ENCODE measurements at places on chromosomes 16 and 17.

- no peak for DNase-seq
These were observed 13.3 kb downstream of the SRCIN1 start for GRCh38 chr17:38592487-38592886.

- DNase-seq, result no peak
These were observed 3.4 kb downstream of the USH1G start for GRCh38 chr17:74919440-74920305.

- DNase-seq, result no peak
These were observed 28.7 kb upstream of the KIFC3 start for GRCh38 chr16:57830890-57831484.

DNA sequence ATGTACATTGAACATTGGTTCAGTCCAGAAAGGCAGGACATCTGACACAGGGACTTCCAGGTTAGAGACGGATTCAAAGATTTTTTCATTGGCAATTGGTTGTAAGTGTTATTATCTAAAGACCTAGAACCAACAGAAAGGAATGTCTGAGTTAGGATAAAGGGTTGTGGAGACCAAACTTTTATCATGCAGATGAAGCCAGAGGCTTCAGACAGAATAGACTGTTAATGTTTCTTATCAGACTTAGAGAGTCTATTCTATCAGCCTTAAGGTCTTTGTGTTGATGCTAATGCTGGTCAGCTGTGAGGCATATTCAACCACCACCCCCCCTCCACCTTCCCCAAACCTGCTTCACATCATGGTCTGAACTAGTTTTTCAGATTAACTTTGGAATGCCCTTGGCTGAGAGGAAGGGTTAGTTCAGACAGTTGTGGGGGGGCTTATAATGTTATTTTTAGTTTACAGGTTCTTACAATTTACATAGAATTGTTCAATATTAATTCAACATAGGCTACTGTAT, 2.1 kb upstream of the ITGB3 start:
- no peak for DNase-seq

GRCh38 chr17:57945996-57946797, 9.0 kb downstream of the CUEDC1 start:
- DNase-seq, result no peak

Data from NCI-H2107 (cell line).